ENCODE measurements at places on chromosomes 12 and 14.

- no peak for DNase-seq
These were observed 73.1 kb upstream of the CLMN start for GRCh38 chr14:95392841-95393240.

- DNase-seq = no peak
These were observed 285.3 kb downstream of the ZFP36L1 start for GRCh38 chr14:68507544-68508081.

DNA sequence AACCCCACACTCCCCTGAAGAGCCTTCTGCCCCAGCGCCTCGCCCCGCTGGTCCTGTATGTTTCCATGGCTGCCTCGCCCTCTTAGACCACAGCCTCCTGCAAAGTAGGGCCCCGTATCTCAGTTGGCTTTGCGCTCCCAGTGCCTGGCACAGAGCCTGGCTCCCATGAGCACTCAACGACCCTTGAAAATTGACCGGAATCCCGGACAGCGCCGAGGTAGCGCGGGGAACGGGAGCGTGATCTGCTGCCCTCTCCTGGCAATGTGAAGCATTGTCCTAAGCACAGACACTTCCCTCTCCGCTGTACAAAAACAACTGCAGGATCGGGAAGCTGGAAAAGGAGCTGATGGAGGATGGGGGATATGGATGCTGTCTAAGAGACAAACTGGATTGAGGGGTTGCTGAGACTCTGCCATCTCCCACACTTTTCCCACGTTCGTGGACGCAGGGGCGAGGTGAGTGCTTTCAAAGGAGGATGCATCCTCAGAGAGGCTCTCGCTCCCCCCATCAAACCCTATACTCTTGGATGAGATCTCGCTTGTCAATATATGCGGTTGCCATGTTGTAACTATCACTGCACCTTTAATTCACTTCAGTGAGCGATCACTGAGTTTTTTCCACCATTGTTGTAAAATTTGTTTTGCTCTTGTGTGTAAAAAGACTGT is 10.7 kb upstream of the FKBP4 start:
- DNase-seq = peak; percentile 76

GRCh38 chr14:30243207-30243606 is 315.6 kb upstream of the PRKD1 start:
- DNase-seq = no peak

DNA sequence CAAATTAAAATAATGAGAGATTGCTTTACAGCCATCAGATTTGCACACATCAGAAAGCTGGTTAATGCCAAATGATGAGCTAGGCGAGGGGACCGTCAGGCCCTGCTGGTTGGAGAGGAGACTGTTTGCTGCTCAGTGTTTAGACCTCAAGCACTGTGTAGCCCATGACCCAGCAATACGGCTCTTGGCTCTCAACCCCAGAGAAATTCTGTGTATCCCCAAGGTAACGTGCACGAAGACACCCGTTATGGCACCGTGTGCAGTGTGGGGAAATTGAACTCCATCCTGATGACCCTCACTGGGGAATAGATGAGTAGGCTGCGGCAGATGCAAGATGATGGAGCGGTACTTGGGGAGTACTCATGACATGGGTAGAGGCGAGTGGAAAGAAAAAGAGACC is 55.7 kb downstream of the EID3 start:
- DNase-seq = no peak

DNA sequence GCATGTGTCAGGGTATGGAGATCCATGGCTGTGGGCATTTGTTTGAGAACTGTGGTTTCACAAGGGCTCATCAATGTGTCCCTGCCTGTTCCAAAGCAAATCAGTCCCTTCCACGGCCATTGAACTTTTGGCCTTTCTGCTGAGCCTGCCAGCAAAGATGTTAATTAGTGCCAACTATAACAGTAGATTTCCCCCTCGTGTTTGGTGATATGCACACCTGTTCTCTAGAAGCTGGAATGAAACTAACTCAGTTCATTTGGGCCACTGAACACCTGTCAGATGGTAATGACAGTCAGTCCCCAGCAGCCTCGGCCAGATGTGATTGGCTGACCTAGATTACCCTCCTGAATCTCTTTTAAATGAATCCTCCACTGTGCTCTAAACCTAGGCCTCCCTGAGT is 43.2 kb downstream of the IRAK3 start:
- no peak for DNase-seq

- no peak for DNase-seq
These were observed 137.0 kb upstream of the MAX start for GRCh38 chr14:65239143-65239937.

- DNase-seq = no peak
These were observed 48.7 kb downstream of the PPFIBP1 start for GRCh38 chr12:27572486-27573255.

DNA sequence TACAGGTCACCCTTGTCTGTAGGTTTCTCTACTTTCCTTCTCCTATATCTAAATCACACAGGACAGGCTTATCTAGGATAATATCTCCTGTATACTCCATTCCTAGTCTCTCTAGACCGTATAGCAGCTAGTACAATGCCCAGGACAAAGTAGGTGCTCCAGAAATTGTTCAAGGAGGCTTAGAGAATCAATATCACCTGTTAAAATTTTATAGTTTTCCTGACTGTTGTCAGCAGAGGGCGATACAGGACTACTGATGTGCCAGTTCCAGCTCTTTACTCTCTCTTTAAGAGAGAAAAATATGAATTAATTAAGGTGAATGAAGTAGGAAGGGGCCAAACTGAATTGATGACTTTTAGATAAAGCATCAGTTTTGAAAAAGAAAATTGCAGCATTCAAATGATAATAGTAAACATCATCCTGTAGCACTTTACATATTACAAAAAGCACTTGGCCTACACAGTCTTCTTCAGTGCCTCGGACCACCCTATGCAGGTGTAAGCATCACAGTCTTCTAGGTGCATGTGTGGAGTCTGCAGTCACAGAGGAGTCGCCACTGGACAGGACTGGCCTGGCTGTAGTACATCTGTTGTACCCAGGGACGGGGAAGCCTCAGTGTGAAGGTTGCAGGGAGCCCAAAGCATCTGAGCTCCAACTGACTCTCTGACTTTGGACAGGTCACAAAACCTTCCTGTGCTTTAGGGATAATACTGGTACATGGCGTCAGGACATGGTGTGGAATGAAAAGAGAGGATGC is 61.9 kb upstream of the MAX start:
- DNase-seq = no peak

GRCh38 chr12:96780330-96780729 is 126.7 kb upstream of the NEDD1 start:
- DNase-seq = no peak

DNA sequence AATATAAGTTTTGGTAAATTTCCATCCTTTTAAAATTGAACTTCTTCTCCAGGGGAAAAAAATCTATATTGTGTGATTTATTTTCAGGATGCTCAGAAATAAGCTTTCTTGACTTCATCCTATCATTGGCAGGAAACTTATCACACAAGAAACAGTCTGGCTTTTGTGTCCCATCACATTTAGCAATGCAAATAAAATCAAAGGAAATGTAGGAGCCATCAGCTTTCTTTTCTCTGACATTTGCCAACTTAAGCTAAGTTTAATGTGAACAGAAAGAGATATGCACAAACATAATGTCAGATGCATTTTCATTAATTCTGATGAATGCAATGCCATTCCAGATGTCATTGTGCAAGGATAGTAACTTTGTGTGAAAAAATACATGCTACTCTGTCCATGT is 56.6 kb downstream of the LIN7A start:
- DNase-seq = no peak

DNA sequence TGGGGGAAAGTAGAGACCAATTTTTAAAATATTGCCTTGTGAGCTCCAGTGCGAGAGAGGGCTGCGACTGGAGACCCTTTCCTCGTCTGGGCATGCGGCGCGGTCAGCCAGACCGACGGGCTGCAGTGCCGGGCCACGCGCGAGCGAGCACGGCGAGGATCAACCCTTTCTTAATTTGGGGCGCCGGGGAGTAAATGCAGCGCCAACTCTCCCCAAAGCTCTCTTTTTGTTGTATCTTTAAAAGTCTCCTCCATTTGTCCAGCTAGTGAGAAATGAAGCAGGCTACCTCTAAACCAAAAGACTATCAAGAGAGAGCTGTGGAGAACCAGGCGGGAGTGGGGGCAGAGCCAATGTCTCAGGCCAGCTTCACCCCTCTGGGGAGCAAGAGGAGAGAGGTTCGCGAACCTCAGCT is 1.4 kb downstream of the SIX1 start:
- DNase-seq = no peak

- DNase-seq = no peak
These were observed 24.7 kb upstream of the GLIPR1 start for GRCh38 chr12:75455839-75456238.

DNA sequence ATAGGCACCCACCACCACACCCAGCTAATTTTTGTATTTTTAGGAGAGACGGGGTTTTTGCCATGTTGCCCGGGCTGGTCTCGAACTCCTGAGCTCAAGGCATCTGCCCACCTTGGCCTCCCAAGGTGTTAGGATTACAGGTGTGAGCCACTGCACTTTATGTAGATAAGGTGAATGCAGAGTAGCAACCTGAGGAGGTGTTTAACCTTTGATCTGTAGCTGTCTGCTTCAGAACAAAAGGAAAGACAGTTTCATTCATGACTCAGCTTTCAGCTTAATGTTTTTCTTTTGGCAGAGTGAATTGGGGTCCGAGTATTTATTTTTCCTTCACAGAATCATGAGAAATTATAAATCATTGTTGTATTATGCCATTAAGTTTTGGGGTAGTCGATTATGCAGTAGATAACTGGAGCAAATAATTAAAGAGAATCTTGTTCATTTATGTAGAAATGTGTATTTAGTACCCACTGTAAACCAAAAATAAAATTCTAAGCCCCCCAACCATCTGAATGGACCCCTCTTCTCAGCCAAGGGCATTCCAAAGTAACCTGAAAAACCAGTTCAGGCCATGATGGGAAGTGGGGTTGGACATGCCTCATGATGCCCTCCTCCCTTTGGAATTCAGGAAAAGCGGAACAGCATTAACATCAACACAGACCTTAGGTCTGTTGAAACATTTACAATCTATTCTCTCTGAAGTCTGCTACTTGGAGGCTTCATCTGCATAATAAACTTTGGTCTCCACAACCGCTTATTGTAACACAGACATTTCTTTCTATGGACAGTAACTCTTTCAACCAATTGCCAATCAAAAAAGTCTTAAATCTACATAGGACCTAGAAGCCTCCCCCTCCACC is 10.7 kb upstream of the STX2 start:
- peak; percentile 9 for DNase-seq

GRCh38 chr12:124321040-124321481 is 26.2 kb downstream of the RFLNA start:
- DNase-seq = no peak

DNA sequence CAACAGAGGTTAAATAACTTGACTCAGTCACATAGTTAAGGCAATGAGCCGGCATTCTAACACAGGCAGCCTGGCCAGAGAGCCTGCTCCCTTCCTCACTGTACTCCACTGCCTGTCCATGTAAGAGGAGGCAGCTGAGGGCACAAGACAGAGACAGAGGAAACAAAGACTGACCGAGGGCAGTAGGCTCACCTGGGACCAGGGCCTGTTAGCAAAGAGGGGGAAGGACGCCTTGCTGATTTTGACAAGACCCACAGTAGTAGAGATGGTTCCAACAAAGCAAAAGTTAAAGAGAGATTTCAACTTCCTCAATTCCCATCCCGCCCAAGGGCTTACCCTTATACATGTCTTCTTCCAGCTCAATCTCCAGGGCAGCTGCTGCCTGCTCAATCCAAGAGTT is 26.5 kb downstream of the OTUB2 start:
- DNase-seq = no peak

GRCh38 chr14:55914771-55915170 is 203.4 kb upstream of the PELI2 start:
- no peak for DNase-seq

DNA sequence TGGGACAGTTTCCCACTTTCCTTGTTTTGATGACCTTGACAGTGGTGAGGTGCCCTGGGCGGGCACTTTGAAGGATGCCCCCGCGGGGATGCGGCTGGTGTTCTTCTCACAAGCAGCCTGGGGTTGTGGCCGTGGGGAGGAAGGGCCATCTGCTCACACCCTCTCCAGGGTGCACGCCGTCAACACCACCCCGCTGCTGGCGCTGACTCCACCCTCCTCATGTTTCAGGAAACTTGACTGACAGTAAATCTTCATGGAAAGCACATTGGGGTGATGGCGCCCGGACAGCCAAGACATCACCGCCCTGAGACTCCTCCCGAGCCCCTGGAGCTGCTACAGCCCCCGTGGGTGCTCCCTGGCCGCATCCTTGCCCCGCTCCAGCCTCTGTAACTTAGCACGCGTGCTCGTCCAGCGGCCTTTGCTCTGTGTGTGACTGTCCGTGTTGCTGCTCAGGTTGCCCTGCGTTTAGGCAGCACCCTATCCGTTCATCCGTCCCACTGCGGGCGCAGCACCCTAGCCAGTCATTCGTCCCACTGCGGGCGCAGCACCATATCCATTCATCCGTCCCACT is 150.2 kb upstream of the C14orf180 start:
- DNase-seq = peak; percentile 62

DNA sequence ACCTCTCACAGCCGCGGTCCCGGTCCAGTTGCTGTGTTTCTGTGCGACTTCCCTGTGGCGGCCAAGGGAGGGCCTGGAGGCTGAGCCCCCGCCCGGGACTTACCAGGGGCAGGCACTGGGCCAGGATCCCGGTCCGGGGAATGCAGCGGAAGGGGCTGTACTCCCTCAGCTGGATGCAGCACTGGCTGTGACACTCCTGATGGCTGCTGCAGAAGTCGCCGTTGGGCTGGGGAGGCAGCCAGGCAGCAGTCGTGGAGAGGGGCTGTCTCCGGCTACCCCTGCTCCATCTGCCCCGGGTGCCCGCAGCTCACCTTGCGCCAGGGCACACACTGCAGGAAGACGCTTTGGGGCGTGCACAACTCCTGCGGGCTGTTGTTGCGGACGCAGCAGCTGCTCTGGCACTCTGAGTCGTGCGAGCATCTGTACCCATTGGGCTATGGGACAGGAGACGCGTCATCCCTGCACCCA is 6.2 kb downstream of the LRCOL1 start:
- DNase-seq = no peak

GRCh38 chr14:57864659-57865058 is 1.2 kb downstream of the SLC35F4 start:
- DNase-seq = no peak

GRCh38 chr14:87811246-87811645 is 181.7 kb downstream of the GALC start:
- no peak for DNase-seq

GRCh38 chr12:126747530-126748149 is 1519.3 kb upstream of the TMEM132C start:
- DNase-seq = no peak

DNA sequence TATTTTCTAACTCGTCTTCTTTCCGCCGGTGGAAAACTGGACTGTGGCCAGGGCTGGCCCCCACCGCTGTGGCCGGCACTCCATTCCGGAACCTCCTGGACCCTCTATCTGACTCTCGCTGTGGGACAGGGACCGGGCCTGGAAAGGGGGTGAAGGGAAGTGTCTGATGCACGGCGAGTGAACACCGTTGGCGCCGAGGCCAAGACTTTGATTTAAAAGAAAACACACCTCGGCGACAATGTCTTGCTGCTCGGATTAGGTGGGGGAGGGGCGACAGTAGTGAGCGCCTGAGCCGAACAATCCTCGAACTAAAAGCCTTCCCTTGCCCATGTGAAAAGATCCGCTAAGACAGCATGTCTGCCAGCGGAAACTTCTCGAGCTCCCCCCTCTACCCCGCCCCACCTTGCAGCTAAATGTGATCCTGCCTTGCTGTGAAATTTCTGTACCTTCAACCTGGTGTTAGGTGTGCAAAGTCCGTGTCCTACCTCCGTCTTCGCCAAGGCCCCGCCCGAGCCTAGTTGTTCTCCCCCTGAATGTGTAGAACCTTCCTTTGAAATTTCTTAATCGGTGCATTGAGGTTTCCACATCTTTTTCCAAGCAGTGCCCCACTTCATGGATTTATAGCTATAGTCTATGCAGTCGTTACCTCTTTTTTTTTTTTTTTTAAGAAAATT is 862 bp upstream of the HOTAIR start:
- DNase-seq = no peak
